ENCODE measurements at places on chromosomes 12 and 14.

DNA sequence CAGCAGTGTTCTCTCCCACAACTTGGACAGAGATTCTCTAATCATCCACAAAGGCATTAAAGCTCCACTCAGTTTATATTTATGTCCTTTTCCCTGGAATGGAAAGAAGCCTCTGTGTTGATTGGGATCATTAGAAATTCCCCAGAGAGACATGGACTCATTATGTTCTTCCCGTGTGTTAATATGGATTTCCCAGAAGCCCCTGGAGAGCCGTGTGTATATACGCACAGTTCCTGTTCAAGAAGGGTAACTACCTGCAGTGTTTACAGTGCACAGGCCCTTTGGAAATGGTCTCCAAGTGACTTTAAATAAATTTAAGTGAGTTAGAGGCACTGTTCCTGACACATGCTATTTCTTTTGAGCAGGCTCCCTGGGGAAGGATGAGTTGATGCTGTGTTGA, 428.0 kb upstream of the TMTC1 start:
- no peak for DNase-seq

DNA sequence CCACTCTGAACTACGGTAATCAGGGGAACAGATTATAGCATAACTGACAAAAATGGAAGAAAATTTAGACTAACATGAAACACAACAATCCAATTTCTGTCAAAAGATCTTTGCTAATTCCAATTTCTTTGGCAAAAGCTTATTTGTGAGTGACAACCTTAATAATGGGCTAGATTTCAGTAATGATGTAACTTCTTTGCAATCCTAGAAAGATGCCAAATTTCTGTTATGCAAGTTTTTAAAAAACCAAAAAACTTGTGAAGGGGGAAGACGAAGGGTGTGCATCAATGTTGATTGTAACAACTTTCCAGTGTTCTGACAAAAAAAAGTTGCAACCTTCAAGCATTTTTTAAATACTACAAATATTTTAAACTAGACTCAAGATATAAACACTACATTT, 59.9 kb downstream of the DICER1 start:
- DNase-seq, result no peak

GRCh38 chr12:65779091-65779642, 45.1 kb upstream of the HMGA2 start:
- DNase-seq, result no peak

DNA sequence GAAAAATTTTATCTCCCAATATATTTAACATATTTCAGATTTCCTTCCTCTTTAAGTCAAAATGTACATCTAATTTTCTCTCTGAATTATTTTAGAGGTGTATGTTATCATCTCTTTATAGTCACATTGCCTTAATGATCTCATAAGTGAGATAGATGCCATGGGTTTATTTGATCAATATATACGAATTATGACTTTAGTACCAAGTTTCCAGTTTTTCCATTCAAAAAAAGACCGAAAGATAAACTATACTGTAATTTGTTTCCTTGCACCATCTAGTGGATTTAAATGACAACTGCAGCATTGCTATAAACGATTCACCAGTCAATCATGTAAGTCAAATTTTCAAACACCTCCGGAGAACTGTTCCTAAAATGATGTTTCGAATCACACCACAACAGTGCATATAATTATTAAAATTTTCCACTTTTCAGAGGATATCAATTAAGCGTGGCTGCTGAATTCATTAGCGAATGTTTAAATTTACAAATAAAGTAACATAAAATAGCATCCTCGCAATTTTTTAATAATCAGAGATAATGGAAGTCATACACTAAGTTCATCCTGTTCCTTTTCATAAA, 419 bp upstream of the ATXN7L3B start:
- DNase-seq, result no peak

GRCh38 chr14:94381149-94382030, 7.0 kb downstream of the SERPINA1 start:
- DNase-seq, result no peak

DNA sequence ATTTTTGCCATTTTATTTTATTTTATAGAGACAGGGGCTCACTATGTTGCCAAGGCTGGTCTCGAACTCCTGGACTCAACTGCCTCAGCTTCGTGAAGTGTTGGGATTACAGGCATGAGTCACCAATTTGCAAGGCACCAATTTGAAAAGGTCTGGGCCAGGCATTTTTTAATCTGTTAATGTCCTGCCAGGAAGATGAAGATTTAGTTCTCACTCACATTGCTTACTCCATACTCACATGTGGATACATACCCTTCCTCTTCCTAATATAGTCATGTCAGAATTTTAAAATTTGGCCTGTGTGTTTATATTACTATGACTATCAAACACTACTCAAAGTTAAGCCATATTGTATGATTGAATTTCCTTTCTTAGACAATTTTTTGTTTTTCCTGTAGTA, 15.3 kb upstream of the EML1 start:
- DNase-seq, result no peak

DNA sequence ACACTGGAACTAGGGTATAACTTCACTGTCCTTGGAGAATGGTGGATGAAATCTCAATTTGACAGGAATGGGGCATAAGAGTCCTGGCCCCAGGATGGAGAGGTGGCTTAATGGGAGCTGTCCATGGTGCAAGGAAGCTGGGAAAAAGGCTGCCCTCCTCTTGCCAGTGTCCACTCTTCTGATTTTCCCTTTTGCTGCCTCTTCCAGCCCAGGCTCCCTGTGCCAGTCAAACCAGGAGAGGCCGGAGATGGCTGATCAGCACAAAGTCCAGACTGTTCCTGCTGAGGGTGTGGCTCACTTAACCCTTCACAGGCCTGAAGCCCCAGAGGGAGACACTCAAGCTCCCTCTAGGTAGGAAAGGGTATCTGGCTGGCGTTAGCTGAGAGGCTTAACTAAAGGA, at the start of gene MYO1A:
TSS of gene MYO1A (minus strand) at position 240 of the 400 bp plus-strand sequence. CDS start 1,806 bp downstream, outside the sequence.
- DNase-seq, result no peak

DNA sequence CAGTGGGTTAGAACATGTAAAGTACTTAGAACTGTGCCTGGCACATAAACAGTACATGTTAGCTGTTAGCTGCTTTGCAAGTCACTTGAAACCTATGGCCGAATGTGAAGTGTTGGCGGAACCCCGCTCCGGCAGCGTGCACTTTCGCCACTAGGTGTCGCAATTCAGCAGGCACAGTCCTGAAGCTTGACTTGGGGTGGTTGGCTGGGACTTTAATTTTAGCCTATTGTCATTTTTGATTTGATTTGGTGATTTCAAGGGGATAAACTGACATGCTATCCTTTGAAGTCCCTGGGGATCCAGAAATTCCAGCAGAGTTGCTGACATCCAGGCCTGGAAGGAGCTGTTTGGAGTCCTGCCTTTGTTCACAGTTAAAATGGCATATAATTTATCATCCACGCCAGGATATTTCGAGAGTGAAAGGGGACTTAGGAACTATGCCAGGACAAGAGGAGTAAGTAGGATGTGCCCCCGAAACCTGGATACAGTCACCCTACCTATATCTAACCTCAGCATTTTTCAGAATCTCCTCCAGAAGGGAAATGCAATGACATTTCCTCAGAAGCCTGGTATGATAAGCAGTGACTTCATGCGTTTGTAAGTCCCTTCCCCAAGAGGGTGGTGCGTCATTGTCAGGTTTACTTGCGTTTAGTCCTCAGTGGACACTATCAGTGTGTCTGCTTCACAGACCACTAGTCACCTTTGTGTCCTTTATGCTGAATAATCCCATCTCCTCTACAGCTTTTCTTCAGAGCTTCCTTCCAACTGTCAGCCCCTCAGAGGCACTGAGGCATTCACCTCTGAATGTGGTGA, 3.5 kb upstream of the TSPAN9 start:
- DNase-seq, result peak; percentile 70

GRCh38 chr12:18703321-18703720, 34.5 kb downstream of the PLCZ1 start:
- no peak for DNase-seq

- no peak for DNase-seq
Measured at GRCh38 chr14:44396226-44396625, 110.9 kb downstream of the FSCB start.

GRCh38 chr12:110744151-110744571, 1.5 kb upstream of the PPP1CC start:
- no peak for DNase-seq

- no peak for DNase-seq
Measured at GRCh38 chr14:51071857-51072256, 23.0 kb downstream of the TRIM9 start.

- DNase-seq, result no peak
Measured at GRCh38 chr12:128933039-128933438, 79.8 kb downstream of the GLT1D1 start.

DNA sequence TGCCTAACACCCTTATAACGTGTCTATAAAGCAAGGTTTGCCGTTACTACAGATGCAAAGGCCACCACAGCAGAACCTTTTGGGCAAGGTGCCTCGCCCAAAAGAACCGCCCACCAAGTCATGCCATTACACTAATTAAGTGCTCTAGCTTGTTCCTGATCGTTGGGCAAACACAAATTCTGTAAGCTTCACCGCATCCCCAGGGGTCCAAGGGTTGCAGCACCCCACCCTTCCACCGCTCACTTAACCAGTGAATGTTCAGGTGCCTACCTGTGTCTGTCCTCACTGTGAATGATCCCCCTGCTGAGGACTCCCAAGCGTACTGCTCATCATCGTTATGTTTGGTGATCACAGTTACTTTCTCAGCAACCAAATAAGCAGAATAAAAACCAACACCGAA, 1.4 kb downstream of the HSP90AA1 start:
- DNase-seq, result no peak

DNA sequence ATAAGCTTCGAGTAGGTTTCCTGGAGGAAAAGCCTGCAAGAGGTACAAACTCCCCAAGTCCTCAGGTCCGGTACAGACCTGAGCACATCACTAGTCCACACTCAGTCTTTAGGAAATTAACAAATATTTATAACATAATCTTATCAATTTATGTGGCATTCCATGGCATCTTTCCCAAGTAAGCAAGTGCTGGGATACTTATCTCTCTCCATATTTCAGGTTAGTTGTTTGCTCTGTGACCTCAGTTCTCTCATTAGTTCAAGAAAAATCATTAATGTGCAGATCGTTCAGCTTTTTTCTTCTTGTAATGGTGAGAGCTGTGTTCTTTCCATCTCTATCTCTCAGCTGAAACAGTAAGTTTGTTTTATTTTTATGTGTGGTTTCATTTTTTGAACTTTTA, 34.7 kb downstream of the SPATA7 start:
- DNase-seq, result no peak

DNA sequence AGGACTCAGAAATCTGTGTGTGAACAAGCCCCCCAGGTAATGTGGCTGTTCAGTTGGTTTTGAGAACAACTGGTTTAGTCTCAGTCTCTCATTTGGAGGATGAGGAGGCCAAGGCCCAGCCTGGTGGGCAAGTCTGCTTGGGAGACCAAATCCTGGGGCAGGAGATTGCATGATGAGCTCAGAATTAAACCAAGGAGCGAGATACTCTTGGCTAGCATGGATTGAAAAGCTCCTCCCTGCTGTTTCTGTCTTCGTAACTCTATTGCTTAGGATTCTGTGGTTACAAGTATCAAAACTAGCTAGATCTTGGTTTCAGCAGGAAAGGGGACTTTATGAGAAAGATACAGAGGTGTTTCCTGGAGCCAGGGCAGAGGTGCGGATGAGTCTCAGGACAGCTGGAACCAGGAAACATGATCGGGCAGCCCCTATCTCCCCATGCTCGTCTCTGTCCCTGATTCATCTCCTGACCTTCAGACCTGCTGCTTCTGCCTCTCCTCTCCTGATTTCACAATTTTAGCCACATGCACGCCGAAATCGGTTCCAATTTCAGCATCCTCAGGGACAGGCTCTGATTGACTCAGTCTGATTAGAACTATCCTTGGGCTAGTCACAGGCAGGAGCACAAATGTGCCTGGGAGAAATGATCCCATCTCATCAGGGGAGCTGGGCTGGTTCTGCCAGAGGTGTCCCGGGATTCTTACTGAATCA, 40.2 kb upstream of the RIN3 start:
- DNase-seq, result no peak
